ENCODE measurements at places on chromosomes 12 and 14.

DNA sequence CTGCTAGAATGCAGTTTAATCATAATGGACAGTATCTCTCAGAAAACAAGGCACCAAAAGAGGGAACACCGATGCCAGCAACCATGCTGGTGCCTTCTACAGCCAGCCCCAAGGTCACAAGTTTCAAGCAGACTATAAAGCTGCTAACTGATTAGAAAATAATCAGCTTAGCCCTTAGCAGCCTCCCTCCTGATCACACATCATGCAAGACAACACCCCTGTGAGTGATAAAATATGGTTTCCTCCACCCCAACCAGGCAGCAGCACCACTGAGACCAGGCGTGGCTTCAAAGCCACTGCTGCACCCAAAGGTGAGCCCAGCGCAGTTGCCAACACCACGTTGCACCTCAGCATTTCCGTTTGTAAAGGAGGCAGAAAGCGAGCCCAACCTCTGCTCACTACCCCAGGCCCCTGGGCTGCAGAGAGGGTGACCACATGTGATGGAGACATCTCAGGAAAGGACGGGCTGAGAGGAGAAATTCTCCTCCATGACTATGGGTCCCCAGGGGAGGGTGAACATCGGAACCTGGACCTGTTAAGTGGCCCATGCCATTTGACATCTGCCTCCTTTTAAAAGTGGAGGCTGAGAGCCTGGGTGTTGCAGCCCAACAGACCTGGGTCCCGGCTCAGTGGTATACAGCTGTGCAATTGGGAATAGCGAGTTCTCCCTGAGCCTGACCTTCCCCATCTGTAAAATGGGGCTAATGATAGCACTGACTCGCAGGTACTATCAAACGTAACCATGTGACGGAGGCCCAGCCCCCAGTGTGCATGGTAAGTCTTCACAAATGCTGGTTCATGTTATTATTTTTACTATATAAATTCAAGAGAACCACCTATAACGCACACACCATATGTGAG is 11.5 kb downstream of the ZFP36L1 start:
- DNase-seq = peak; percentile 86

DNA sequence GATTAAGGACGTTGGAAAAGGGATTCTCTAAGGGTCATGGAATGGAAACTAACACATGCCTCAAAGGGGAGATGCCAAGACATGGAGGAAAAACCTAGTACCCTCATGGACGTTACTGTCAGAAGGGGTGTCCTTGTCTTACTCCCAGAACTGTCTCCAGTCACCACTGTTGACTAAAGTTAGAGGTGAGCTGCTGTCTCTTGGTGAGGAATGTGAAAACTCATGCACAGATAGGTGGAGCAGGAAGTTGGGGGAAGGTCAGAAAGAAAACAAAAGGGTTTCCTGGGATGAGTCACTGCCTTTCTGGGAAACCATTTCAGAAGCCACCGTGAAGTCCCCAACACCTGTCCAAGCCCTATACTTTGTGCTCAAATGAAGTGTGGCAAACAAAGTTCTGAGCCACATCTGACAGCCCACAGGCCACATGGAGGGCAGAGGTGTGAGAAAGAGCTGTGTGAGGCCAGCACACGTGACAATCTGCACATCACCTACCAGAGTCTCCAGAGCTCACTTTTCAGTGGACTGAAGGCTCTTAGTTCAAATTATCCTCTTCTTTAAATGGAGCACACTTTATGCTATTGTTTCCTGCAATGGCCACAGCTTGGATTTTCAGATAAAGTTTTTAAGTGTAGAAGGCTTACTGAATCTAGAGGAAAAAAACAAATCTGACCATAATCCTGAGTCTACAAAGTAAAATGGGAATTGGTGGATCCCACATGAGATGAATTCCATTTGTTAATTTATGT is 92.9 kb upstream of the EGLN3 start:
- DNase-seq = no peak

GRCh38 chr12:726281-727140 is 25.9 kb upstream of the WNK1 start:
- DNase-seq = no peak

- DNase-seq = no peak
These were observed 102.8 kb downstream of the PTPRB start for GRCh38 chr12:70534466-70534865.

- no peak for DNase-seq
These were observed 182.4 kb downstream of the DICER1 start for GRCh38 chr14:94974893-94975292.

DNA sequence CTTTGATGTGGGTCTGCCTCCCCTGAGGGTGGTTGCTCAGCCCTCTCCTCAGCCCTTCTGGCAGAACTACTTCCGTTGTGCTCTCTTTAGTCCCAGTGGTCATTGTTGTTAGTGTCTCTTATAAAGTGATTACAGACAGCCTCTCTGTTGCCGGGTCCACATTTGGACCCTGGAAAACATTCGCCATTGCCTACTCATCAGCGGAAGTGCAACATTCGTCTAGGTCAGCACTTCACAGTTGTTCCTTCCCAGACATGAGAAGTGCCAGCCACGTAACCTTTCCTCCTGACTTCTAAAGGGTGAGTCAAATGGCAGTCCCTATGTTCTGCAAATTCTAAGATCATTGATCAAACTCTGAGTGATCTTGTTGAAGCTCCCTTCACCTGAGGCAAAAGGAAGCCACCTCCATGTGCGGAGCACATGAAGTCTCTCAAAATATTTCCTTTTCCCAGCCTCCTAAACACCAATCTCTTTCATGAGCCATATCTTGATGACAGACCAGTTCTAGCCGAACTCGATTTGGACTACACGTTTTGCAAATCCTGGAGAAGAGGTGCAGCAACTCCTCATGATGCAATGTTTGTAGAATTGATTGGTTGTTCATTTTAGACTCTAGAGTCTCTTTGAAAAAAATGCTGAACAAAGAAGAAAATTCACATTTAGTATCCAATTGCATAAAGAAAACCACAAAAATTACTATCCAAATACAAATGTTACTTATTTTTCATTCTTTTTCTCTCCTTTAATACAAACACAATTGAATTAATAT is 163.8 kb downstream of the RPL10L start:
- DNase-seq = no peak

- DNase-seq = peak; percentile 84
These were observed 514 bp downstream of the FBXO34 start for GRCh38 chr14:55271572-55272298.

- DNase-seq = no peak
These were observed 10.2 kb upstream of the PGF start for GRCh38 chr14:74965486-74966153.

DNA sequence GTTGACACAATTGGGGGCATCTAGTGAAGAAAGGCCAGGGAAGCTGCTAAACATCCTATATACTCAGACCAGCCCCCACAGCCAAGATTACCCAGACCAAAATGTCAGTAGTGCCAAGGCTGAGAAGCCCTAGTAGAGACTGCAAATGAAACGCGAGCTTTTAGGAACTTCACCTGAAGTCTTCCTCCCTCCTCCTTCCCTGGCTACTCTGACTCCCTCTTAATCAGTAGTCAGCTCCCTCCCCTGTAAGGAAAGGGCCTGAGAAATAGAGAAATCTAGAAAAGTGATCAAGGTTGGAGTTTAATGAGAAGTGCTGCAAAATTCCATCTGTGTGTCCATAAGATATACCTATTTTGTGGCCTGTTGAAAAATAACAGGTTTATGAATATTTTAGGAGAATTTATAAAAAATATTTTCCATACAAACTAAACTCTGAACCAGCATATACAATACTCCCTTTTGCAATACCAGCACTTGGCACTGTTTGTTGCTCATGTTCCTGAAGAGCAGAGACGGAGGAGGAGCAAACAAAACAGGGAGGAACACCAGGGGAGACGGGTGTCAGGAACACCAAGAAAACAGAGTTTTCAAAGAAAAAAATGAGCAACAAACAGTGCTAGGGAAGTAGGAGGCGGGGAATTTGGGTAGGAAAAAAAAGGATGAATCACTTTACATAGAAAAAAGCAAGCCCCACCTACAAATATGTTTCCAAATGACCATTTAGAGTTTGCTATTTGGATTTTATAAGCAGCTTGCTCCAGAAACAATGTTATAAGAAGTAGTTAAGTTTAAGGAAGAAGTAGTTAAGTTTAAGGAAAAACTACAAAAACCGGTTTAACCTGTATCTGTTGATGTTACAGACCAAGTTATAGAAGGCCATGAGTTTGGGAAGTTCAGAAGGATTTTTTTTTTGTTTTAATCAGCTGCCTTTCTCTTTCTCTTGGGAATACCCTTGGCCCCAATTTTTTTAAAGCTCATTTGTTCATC is 282.1 kb upstream of the GRIP1 start:
- DNase-seq = no peak
